ENCODE measurements at places on chromosomes 4 and X.

DNA sequence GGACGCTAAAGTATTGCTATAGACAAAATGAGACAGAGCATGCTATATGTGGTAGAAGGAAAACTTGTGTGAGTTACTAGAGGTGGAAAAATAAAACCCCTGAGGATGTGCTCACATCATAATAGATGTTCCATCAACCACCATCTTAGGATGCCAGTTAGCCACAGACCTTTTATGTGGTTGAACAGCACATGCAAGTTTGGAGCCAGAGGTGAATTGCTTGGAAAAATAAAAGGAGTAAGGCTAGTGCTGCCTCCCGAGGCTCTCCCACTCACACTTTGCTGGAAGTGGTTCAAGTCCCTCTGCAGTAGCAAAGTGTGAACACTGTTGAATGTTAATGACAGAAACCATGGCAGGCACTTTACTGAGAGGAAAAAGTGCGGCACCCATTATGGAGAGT, 39.4 kb upstream of the PPARGC1A start:
- no peak for DNase-seq

- DNase-seq = no peak
Observed at GRCh38 chr4:123621072-123621705, 224.6 kb downstream of the SPRY1 start.

DNA sequence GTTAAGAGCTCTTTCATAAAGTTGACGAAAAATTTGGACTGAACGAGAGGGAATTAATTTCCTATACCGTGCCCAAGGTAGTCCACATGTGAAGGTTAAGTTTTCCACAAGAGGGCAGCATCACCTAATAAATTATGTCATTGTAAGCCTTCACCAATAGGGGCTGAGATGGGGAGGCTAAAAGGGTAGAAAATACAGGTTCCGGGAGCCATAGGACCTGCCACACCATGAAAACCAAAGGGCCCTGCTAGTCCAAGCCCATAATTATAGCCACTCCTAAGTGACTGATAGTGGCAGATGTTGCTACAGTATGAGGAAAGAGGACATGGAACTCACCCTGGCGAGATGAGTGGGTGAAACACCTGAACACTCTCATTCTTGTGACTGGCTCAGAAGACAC, 122.2 kb downstream of the SHROOM4 start:
- peak; percentile 55 for DNase-seq

DNA sequence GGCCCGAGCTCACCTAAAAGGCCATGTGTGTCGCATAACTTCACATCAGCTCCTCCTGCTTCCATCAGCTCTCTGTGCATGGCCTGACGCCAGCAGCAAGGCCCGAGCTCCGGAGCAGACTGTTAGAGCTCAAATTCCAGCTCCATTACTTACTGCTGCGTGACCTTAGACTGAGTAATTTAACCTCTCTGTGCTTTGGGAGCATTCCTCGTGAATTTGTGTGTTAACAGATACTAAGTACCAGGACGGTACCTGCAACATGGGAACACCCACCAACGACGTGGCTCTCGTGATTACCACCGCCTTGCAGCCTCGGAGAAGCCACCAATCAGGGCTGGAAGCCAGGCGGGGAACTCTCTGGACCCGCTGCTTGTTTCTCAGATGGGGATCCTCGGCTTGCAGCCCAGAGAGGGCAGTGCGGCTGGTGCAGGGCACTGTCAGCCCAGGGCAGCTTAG, 12.9 kb downstream of the LETM1 start:
- no peak for DNase-seq

DNA sequence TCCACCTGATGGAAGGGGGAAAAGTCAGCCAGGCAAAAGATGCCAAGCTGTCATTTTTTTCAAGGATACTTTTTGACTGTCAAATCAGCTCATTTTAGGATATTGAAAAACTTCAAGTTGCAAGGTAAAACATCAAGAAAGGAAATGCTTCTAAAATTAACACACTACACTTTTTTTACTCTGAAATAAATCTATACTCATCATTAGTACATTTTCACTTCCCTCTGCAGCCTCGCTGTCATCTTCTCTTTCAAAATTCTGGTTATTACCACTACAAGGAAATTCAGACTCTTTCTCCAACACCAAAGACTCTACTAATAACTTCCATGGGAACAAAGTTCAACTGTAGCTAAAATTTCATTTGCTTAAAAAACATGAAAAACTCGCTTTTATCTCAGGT, 41.6 kb downstream of the APBB2 start:
- peak; percentile 8 for DNase-seq

GRCh38 chr4:40056716-40057585, at the start of gene N4BP2:
N4BP2 (plus strand) TSS chr4:40056850; CDS start chr4:40097341, 40,491 bp downstream.
- peak; percentile 85 for DNase-seq

- peak; percentile 1 for DNase-seq
Observed at GRCh38 chrX:13852001-13852695, 35.3 kb upstream of the GPM6B start.

DNA sequence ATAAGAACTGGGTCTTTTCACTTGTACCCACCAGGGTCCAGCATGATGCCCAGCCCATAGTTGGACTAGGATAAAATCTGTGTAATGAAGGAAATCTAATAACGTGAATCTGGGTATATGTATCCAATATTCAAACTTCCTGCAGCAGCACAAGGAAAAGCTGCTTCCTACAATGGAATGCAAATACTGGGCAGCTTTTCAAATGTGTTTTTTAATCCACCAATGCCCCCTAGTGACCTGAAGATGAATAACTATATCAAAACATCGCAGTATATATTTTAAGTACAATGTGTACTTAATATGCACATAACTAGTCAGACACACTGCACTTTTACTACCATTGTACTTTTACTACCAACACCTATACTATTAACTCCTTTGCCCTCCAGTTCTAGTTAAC, 5.3 kb downstream of the APOO start:
- peak; percentile 25 for DNase-seq

- DNase-seq = no peak
Observed at GRCh38 chr4:71198958-71199357, 139.9 kb upstream of the SLC4A4 start.

GRCh38 chr4:21226637-21227538, 526.6 kb downstream of the PACRGL start:
- no peak for DNase-seq

GRCh38 chrX:147894366-147894963, 17.3 kb upstream of the FMR1 start:
- DNase-seq = no peak

DNA sequence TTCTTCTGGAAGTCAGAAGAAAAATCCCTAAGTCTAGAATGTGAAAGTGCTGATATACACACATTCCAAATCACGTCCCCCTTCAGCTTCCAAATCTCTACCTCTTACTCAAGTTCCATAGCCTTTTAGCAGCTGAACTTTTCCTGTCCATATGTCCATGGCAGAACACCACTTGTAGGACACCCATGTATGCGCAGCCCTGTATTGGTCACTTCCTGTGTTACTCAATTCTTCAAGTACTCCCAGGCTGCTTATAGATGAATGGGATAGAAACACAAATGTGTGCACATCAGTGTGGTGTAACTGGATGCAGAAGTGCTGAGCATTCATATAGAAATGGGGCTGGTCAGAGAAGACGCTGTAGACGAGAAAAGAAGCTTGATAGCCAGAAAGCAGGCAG, 18.8 kb downstream of the SRPX2 start:
- peak; percentile 57 for DNase-seq

DNA sequence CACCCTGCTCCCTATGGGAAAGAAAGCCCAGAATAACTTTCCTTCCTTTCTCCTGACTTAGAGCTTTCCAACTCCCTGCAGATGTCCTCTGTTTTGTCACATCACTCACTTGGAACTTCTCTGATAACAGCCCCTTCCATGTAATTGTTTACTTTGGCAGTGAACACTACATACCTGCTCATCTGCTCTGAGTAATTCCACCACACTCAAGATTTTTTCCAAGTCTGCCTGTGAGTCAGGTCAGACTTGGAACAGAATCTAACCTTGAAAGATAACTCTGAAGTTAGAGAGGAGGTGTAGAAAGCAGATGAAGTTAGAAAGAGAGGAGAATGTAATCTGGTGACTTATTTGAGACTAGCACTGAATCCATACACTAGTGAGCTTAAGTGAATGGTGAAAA, 7.4 kb downstream of the MAGEB10 start:
- no peak for DNase-seq

- no peak for DNase-seq
Observed at GRCh38 chrX:20414762-20415445, 148.2 kb upstream of the RPS6KA3 start.

- no peak for DNase-seq
Observed at GRCh38 chr4:58515226-58515625, 1405.0 kb upstream of the IGFBP7 start.

DNA sequence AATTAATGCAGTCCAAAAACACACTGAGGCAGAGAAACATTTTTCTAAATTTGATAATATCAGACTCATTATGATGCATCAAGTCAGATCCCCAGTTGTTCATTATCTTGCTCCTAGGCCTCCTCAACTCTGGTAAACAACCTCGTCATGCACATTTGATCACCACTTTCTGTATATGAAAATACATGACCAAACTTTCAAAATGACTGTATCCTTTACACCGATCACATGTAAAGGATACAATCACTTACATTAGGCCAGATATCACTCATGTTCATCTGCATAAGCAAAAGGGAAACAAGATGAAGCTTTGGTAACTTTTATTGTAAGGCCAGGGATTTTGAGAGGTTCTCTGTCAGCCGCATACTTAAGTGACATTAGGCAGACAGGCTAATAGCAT, 99.4 kb upstream of the IL1RAPL1 start:
- DNase-seq = no peak

GRCh38 chr4:139810710-139811109, 145.1 kb downstream of the MGST2 start:
- DNase-seq = no peak

DNA sequence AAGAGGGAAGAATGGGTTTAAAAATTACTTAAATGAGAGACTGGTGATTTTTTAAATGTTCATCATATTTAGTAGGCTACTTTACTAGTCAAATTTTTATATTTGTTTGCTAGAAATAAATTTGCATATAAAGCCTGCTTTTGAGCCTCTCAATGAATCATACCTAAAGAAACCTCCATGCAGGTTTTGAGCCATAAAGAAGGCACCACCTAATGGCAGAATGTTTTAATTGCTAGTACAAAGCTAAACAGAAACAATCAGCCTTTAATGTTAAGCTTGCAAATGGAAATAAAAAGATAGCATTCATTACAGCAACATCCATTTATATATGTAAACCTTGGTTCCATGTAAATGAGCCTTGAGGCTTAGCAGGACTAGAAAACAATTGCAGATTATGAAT, 989.7 kb downstream of the CCSER1 start:
- DNase-seq = peak; percentile 0

GRCh38 chrX:121456315-121456714, 408.9 kb downstream of the GLUD2 start:
- DNase-seq = no peak

- no peak for DNase-seq
Observed at GRCh38 chrX:51876441-51876840, 17.0 kb upstream of the MAGED1 start.

DNA sequence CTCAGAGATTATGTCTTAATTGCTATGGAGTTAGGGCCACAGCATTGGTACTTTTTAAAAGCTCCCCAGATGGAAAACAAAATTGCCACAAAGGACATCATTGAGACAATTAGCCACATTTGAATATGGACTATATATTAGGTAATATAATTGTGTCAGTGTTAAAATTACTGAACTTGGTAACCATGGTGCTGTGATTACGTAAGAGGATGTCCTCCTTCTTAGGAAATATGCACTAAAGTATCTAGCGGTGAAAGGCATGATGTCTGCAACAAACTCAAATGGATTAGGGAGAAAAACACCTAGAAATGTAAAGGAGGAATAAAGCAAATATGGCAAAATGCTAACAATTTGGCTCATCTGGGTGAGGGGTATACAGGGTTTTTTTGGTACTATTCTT, 89.9 kb upstream of the PAK3 start:
- peak; percentile 3 for DNase-seq

DNA sequence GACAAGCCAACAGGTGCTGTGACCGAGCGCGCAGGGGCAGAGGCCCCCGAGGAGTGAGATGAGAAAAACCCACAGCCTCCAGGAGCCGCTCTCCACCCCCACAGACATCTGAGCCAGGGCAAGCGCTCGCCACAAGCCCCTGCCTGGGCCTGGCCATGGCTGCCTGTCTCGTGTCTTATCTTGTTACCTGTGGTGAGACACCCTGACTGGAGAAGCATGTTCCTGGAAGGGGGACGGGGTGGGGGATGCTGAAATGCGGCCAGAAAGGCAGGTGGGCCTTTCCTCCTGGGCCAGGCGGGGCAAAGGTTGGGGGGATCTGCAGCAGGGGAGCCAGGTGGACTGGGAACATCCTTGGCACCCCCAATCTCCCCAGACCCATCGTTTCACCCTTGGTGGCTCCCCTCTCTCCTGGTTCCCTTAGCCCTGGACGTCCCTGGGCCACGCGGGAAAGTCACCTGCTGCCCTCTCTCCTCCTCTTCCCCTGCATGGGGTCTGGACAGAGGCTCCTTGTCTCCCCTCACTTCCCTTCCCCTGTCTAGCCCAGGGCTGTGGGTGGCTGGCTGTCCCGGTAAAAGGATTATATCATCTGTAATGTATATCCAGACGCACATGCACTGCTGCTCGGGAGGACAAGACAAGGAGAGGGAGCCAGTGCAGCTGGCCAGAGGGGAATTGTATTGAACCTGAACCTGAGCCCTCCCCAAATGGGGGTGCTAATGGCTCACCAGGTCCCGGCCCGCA, 8.4 kb upstream of the DUSP9 start:
- no peak for DNase-seq

DNA sequence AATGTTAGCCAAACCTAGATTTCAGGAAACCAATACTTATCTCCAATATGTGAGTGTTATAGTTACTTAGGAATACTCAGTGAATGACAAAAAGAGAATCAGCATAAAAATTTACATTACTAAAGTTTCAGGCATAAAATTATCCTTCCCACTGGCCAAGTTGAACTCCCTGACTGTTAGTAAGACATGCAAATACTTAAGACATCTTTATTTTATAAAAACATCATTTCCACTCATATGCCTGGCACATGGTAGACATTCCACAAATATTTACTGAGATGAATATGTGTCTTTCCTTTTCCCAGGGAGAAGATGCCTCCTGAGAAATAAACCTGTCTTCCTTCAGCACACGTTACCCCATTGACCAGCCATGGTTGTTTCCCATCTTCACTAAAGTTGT, 7.3 kb downstream of the VEGFD start:
- DNase-seq = no peak

DNA sequence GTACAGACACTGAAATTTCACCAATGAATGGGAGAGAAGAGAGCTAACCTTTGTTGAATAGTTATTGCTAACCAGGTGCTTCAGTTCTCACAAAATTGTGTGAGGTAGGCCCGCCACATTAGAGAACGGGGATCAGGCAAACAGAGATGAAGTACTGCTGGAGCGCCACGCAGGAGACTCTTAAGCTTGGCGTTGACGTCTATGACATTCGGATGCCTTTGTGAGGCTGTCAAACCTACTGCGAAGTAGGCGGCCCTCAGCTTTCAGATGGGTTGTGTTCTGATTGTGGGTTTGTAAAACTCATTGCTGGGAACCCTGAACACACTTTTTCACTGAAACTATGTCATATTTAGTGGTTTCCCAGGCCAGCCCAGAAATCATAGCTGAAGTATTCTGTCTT, 173.6 kb downstream of the CBR4 start:
- no peak for DNase-seq

- no peak for DNase-seq
Observed at GRCh38 chr4:75673959-75674328, 733 bp upstream of the G3BP2 start.

- no peak for DNase-seq
Observed at GRCh38 chrX:137548261-137548660, 17.7 kb upstream of the ZIC3 start.

All from suppressor macrophage (primary cell).